Adipocyte (in vitro differentiated cells): ENCODE measurements at places on chromosomes 1 and 21.

DNA sequence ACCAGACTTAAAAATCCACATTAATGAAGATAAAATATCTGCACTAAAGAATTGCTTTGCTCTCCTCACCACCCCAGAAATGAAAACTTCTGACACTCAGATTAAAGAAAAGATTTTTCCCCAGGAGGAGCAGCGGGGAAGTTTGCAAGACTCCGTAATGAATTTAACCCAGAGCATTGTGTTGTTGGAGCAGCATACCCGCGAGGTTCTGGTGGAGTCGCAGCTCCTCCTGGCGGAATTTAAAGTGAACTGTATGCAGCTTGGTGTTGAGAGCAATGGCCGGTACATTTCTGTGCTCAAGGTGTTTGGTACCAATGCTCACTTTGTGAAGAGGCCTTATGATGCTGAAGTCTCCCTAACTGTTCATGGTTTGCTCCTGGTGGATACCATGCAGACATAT lies 46.4 kb downstream of the VPS13D start:
- DNase-seq: no peak

GRCh38 chr1:168087696-168088095 lies 49.0 kb downstream of the GPR161 start:
- no peak for DNase-seq

GRCh38 chr1:1062348-1063163 lies 11.6 kb downstream of the RNF223 start:
- DNase-seq: no peak

DNA sequence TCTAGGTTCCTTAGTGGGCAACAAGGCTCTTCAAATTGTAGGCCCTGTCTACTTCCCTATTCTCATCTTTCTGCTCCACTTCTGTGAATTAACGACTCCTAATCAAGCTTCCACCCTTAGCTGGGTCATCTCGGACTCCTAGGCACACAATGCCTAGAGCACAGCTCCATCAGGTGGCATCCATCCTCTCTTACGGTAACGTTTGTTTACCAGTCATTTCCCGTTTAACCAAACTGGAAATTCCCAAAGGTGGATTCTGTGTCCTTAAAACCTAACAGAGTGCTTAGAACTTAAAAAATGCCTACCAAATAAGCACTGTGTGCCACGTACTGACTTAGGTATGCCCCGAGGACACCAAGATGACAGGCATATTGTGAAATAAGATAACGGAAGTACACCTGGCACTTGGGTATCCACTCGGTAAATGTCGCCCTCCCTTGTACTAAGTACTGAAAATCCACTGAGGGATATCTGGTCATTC lies 1.5 kb downstream of the PARP1 start:
- peak; percentile 38 for DNase-seq

DNA sequence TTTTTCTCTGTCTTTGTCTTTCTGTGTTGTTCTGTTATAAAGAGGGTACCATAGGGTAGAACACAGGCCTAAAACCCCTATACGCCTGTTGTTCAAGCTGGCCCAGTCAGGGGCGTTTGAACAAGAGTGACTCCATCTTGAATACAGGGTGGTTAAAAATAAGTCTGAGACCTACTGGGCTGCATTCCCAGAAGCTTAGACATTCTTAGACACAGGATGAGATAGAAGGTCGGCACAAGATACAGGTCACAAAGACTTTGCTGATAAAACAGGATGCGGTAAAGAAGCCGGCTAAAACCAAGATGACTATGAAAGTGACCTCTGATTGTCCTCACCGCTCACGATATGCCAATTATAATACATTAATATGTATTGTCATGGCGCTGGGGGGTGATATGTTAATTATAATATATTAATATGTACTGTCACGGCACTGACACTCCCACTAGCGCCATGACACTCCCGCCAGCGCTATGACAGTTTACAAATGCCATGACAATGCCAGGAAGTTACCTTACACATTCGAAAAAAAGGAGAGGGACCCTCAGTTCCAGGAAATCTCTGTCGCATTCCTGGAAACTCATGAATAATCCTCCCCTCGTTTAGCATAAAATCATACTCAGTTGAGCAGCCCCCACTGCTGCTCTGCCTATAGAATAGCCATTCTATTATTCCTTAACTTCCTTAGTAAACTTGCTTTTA lies 58.5 kb upstream of the KLHDC7A start:
- no peak for DNase-seq

- DNase-seq: no peak
These were observed 132.3 kb downstream of the BEND5 start for GRCh38 chr1:48644190-48644900.

DNA sequence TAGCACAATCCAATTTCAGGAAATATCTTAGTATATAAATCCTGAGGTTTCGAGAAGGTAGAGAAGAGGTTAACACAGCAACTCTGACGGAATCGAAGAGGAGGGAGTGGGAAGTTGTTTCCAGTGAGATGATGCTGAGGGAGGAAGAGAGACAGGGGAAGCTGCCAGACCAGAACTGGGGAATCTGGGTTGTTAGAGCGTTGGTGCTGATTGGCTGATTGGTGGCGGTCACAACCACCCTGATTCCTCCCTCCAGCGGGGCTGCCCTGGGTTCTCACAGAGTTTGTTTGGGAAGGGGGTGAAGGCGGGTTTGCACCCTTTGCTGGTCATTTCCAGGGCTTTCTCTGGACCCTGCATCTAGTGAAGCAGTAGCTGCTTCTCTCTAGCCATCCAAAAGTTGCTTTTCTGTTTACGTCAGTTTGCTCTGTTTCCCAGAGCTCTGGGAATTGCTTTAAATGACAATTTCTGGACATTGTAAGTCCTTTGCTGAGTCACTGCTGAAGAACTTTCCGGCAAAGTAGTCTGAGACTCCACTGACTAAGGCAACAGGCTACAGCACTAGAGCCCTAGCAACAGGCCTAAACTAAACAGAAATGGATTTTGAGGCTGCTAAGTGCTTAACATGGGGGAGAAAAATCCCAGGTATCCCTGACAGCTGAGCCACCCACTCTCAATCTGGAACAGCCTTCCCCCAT lies 90.1 kb downstream of the TENT5C start:
- DNase-seq: peak; percentile 88

DNA sequence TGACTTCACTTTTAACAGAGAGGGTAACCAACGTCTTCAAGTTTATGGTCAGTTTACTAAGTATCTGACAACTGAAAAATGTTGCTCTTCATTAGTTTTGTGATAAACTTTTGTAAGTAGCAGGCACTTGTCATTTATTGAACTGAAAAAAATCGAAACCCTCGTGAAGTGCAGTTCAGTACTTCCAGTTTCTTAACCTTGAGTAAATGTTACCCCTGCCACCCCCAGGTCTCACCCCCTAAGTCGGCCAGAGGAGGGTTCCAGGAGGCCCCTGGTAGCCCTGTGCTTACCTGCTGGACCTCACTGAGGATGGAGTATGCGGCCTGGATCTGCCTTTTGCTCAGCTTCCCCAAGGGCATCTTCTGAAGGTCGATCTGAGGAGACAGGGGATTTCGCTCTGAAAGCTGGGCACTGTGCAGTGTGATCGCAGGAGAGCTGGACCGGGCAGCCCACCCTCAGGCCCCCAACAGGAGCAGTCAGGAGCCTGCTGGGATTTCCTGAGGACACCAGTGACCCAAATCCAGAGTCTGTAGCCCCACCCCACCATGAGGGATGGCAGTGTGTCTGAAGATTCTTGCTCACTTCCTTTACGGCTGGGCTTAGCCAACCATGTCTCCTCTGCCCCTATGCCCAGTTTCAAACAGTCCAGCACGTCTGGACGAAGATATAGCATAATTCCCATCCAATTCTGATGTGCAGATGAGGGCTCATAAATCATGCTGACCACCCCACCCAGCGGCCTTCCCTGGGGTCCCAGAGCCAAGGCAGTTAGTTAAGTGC lies 37.6 kb downstream of the PARP1 start:
- no peak for DNase-seq

- no peak for DNase-seq
These were observed 166.0 kb upstream of the C8B start for GRCh38 chr1:57131701-57132394.

- DNase-seq: no peak
These were observed 294.0 kb upstream of the C1orf87 start for GRCh38 chr1:60367532-60367931.

GRCh38 chr1:182841368-182841988 lies 2.3 kb downstream of the DHX9 start:
- peak; percentile 32 for DNase-seq

GRCh38 chr1:198667807-198668206 lies 29.0 kb downstream of the PTPRC start:
- peak; percentile 71 for DNase-seq

DNA sequence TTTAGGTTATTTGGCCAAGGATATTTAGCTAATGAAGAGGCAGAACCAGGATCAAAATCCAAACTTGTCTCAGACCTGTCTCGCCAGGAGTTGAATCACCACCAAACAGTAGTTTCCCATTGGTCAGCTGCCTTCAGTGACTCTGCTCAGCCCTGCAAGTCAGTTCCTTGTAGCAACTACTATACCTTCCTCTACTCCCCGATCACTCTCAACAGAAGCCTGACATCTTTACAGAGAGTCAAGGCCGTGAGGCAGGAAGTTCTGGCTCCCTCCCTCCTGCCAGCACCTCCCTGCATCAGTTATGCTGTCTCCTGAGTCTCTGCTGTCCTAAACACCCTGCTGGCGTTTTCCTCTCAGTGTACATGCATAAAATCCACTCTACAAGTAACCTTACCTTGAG lies 13.2 kb downstream of the PSMD4 start:
- DNase-seq: no peak

DNA sequence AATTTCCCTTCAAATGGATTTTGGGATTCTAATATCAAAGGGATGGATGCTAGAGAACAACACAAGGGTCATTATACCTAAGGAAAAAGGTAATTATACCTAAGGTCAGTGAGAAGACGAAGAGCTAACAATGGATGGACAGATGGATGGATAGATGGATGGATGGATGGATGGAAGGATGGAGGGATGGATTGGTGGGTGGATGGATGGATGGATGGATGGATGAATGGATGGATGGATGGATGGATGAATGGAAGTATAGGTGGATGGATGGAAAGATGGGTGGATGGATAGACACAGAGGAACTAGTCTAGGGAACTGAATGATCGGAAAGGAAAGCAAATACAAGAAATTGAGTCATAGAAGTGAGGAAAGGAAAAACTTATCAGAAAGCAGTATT lies 34.0 kb downstream of the SLC35F3 start:
- DNase-seq: no peak

GRCh38 chr1:14666373-14666772 lies 67.9 kb downstream of the KAZN start:
- DNase-seq: no peak

- no peak for DNase-seq
These were observed 47.2 kb downstream of the GNG12 start for GRCh38 chr1:67785847-67786753.

GRCh38 chr1:214233856-214234634 lies 46.9 kb upstream of the SMYD2 start:
- DNase-seq: no peak

DNA sequence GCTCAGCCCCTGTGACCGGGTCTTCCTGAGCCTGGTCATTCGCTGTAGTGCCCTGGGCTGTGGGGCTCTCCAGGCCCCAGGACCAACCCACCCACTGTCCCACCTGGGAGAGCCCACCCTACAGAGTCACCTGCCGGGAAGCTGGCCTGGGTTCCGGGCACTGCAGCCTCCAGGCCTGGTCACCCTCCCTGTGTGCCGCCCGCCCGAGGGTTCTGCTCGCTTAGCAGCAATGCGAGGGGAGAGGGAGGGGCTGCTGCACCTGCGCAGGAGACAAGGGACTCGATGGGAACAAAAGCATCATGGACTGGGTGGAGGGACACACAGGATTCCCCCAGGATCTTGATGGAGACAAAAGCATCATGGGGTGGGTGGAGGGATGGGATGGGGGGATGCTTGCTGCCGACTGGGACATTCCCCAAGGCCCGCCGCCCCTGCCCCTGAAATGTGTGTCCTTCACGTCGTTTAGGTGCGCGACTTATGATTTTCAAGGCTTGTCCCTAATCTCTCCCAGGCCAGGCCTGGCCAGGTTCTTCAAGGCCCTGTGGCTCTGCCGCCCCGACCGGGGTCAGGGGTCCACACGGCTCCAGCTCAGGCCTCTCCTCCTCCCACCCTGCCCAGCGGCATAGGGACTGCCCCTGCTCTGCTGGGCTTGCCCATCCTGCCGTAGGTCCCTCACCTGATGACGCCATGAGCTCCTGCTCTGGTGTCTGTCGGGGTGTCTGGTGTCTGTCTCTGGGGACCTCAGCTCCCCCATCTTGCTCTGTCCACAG lies 1.7 kb downstream of the KRTAP10-8 start:
- no peak for DNase-seq

DNA sequence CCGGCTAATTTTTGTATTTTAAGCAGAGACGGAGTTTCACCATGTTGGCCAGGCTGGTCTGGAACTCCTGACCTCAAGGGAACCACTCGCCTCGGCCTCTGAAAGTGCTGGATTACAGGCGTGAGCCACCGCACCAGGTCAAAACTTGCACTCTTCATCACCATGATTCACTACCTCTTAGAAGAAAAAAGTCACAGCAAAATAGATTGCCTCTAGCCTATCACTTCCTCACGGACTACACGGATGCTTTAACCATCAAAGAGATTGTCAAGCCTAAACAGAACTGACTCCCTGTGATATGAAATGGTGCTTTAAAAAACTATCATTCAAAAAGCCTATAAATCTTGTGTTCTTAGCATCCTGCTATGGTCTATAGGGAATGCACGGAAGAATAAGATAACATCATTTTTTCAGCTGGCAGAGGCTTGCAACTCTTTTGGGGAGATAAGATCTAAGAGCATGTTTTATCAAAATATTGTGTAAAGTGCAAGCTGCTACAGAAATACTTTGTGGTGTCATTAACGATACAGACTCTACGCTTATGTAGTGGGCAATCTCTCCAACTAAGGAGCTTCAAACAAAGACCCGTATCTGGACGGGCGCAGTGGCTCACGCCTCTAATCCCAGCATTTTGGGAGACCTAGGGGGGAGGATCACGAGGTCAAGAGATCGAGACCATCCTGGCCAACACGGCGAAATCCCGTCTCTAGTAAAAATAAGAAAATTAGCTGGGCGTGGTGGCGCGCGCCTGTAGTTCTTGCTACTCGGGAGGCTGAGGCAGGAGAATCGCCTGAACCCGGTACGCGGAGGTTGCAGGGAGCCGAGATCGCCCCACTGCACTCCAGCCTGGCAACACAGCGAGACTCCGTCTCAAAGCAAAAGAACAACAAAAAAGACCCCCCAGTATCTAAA lies 966 bp downstream of the TFB2M start:
- DNase-seq: no peak

DNA sequence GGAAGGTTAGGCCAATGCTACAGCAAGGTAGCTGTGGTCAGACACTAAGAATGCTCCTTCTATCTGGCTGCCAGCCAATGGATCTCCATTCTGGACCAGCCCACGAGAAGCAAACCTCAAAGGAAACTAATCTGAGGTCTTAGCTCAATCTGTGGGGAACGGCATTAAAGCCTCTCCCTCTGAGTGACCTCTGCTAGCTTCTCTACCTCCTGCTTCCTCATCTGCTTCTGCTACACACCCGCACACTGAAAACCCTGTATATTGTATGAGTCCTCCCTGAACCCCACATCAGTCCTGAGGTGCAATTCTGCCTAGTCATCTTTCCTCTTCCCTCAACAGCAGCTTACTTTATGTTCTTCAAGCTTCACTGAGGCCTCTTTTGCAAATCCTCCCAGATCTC lies 6.9 kb upstream of the GALE start:
- DNase-seq: no peak

GRCh38 chr1:117561551-117561950 lies 44.3 kb upstream of the TENT5C start:
- DNase-seq: no peak

GRCh38 chr1:153778051-153778823 lies 3.0 kb downstream of the SLC27A3 start:
- DNase-seq: no peak

- no peak for DNase-seq
These were observed 162.9 kb downstream of the PLPP3 start for GRCh38 chr1:56416495-56416894.
